MG63 (cell line): ENCODE measurements at places on chromosomes 11 and 22. TPM values are rescaled to one million over a fixed set of nuclear protein-coding genes. Genes with fewer than 3 reads are reported as not detected.

GRCh38 chr22:31802575-31802974, 48.8 kb downstream of the DEPDC5 start:
- no peak for DNase-seq

DNA sequence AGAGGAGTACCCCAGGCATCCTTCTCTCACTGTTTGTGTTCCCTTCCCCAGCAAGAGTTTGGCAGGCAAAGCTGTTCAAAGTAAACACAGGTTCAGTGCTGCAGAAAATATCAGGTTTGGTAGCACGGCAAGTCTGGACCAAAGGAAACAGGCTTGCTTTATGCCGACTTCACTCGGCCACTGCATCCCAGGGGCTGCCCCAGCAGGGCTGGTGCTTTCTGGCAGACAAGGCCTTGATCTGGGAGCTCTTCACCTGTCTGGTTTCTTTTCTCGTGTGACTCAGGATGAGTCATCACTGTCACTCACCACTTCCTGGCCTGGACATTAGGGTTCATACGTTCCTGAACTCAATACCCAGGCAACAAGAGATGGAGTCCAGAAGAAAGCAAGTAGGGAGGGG, 52.6 kb upstream of the NAV2 start:
- DNase-seq: peak; percentile 52

CEND1 gene
- not detected in 2 replicates for total RNA-seq

GRCh38 chr11:19080579-19080993, 20.1 kb upstream of the MRGPRX2 start:
- DNase-seq: peak; percentile 16

MRGPRX4 gene
- not detected in 2 replicates for total RNA-seq

DNA sequence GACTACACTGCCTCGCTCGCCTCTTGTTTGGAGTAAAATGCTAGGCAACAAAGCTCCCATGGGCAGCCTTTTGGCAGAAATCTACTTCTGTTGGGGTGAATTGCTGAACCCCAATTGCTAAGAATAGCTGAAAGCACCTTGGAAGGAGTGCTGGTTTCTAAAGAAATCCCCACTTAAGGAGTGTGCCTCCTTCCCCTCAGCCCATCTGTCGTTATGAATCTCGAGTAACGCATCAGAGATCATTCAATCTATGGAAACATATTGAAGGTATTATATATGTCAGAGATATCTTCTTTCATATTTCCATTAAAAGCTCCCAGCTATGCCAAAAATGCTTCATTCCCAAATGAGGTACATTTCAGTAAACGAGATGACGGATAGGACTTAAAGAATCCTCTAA, 229.6 kb upstream of the BLID start:
- DNase-seq: no peak

GRCh38 chr11:118918128-118918685, 7.5 kb downstream of the BCL9L start:
- peak; percentile 96 for DNase-seq

DNA sequence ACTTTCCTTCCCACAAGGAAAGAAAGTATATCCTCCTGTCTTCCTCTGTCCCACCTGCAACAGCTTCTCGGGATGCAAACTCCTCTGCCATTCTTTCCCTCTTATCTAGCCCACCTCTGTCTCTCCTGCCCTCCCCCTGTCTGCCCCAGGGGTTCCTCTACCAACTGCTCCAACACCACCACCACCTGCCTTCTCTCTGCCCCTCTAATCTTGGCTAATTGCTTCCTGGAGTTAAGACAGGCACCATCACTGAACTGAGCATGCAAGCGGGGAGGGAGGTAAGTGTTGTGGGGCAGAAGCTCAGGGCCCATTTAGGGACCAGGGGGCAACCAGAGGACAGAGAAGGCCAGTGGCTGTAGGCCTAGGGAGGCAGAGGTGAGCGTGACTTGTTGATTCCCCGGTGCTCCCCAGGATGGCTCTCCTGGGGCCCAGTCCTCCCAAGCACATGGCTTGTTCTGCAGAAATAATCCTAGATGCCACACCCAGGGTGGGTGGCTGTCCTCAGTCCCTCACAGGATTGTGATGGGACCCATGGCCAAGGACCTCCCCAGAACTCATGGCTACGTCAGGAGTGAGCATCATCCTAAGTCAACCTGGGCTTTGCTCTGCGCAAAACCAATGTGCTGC, 111.1 kb downstream of the TP53I11 start:
- DNase-seq: no peak

DNA sequence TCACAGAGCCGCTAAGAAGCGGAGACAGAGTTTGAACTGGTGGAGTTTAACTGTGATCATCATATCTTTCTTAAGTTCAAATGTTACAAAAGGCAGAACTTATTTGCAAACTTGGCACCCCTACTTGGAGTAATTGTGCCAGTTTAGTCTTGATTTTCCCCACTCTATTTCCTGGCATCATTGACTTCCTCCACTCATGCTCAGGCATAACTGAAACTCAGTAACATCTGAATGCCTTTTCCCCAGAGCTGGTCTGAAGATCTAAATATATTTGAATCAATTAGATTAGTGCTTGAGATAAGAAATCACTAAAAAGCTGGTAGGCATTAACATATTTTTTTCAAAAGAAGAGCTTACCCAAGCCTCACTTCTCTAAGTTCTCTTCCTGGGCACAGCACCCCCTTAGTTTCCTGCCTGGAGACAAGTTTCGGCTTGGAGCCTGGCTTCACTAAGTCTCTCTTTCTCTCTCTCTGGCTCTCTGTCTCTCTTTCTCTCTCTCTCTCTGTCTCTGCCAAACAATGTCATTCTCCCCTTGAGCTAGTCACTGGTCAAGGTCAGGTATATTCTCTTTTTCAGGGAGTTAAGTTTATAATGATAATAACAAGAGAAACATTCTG, 190.8 kb downstream of the LUZP2 start:
- DNase-seq: no peak

FADS2 gene
- total RNA-seq: 8.1 and 22.6 TPM in 2 replicates

GRCh38 chr22:42190274-42190673, 59.7 kb upstream of the CYP2D6 start:
- DNase-seq: peak; percentile 51

DNA sequence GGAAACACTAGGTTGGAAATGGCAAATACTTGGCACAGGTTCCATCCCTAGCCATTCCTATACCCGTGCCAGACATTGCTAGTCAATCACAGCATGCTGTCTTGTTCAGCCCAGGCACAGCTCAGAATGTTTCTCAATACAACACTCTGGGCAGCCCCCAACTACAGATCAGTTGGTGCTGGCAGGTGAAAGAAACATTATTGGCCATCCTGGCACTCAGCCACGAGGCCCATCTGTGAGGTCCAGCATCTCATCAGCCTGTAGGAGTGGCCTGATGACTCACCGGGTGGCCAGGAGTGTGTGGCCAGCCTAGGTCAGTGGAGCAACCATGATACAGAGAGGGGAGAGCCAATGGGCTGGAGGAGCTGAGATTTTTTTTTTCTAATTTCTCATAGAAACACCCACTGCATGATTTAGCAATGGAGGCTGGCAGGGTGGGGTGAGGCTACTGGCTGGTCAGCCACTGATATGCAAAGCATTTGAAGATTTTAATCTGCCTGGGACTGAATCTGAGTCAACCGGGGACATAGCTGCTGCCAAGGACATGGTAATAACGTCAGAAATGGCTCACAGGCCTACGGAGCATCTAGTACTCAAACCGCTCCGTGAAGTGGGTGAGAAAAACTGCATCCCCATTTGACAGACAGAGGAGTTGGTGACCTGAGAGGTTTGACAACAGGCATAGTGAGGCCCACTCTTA, 5.4 kb downstream of the MYO18B start:
- peak; percentile 94 for DNase-seq

GRCh38 chr11:124329787-124330478, 9.9 kb upstream of the OR8D2 start:
- DNase-seq: no peak

DGCR6 gene
- 1.3 and 4.4 TPM in 2 replicates for total RNA-seq

USP35 gene
- 3.9 and 4.5 TPM in 2 replicates for total RNA-seq

- no peak for DNase-seq
Measured at GRCh38 chr11:60874421-60875365, 7.4 kb downstream of the ZP1 start.

- DNase-seq: no peak
Measured at GRCh38 chr22:46326066-46326680, 9.3 kb upstream of the TRMU start.

GRCh38 chr11:126739499-126740145, 260.9 kb downstream of the KIRREL3 start:
- DNase-seq: no peak

DNA sequence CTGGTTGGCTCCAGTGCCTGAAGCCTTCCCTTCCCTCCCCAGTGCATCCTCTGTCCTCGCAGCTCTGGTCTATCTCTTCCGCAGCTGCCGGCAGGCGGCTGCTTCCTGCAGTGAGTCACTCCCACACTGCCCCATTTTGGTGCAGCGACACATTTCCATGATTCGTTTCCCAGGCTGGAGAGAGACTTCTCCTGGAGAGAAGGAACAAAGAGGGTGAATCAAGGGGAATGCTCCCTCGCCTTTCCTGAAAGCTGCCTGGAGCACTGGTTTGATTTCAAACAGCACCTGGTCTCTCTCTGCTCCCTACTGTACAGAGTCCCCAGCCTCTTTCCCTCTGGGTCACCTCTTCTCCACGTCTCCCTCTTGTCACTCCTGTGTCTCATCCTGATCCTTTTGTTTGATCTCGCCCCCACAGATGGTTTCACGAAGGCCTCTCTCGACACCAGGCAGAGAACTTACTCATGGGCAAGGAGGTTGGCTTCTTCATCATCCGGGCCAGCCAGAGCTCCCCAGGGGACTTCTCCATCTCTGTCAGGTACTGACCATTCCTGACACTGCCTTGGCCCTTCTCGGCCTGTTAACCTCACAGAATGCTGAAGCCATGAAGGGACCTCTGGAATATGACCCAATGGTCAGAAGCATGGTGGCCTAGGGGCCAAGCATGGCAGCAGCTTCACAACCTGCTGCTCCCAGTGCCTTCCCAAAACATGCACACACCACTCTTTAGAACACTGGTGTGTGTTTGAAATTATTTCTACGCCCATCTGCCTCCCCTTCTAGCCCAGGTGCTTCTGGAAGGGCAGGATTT, at the start of gene TMA7B:
TMA7B (plus strand) TSS at position 758 of the 808 bp plus-strand sequence. CDS start 3,978 bp downstream, outside the sequence.
- DNase-seq: peak; percentile 48

GRCh38 chr11:120597250-120598215, 86.0 kb downstream of the GRIK4 start:
- DNase-seq: no peak

DNA sequence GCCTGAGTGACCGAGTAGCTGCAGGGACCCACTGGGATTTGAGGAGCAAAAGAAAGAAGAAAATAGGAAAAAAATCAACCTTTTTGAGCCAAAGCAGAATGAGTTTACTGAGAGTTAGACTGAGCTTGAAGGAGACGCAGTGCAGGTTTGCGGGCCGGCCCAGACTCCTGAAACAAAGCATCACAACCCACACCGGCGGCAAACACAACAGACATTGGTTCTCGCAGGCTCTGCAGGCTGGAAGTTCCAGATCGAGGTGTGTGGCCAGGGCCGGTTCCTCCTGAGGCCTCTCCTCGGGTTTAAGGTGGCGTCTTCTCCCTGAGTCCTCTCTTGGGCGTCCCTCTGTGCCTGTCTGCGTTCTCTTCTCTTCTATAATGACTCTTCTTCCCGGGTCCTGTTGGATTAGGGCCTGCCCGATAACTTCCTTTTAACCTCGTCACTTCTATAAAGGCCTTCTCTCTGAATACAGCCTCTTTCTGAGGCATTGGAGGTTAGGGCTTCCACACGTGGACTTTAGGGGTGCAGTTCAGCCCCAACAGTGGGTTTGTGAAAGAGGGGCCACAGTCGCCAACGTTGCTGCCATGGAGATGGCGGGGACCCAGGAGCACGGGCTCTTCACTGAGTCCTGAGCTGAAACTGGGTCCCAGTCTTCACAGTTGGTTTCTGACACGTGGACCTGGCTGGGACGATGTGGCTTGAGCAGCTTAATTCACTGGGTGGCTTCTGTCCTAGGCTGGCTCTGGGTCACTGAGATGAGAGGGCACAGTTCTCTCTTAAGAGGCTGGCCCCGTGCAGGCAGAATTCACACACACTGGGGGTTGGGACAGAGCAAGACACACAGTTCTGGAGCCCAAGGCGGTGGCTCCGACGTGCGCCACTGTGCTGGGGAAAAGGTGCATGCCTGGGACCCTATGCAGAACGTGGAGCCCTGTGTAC, 1047.7 kb downstream of the BRD1 start:
- no peak for DNase-seq

DNA sequence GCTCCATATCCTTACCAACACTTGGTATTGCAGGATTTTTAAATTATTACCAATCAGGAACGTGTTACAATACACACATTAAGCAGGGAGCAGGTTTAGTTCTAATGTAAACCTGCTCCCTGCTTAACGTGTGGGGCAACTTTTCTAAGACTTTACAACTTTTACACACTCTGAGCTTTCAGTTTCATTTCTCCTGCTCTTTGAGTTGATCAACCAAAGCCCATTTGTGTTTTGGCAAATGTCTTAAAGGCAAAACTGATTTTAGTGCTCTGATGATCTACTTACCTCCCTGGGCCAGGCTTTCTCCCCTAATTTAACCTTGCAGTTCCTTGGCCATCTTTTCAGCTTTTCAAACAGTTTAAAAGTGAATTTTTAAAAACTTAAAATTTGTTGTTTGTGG, 70.9 kb downstream of the ZBTB44 start:
- no peak for DNase-seq
